ENCODE measurements at places on chromosomes 5 and 9.

DNA sequence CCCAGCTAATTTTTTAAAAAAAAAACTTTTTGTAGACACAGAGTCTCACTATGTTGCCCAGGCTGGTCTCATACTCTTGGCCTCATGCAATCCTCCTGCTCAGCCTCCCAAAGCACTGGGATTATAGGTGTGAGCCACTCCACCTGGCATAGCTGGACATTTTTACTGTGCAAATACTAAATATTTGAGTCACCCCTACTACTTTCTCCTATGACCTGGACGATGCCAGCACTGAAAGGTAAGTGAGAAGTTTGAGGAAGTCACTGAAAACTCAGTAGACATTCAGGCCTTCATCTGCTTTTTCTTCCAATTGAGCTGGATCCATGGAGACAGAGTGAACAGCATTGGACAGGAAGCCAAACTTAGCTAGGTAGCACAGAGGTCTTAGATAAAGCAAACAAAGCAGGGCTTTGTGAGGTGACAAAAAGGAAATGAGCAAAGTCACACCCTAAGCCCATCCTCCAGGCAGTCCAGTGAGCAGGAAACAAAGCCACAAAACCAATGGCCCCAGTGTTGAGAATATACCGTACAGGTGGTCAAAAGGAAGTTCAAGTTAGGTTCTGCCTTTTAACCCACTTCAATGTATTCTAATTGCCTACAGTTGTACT is 192.6 kb upstream of the RASA1 start:
- DNase-seq = no peak

DNA sequence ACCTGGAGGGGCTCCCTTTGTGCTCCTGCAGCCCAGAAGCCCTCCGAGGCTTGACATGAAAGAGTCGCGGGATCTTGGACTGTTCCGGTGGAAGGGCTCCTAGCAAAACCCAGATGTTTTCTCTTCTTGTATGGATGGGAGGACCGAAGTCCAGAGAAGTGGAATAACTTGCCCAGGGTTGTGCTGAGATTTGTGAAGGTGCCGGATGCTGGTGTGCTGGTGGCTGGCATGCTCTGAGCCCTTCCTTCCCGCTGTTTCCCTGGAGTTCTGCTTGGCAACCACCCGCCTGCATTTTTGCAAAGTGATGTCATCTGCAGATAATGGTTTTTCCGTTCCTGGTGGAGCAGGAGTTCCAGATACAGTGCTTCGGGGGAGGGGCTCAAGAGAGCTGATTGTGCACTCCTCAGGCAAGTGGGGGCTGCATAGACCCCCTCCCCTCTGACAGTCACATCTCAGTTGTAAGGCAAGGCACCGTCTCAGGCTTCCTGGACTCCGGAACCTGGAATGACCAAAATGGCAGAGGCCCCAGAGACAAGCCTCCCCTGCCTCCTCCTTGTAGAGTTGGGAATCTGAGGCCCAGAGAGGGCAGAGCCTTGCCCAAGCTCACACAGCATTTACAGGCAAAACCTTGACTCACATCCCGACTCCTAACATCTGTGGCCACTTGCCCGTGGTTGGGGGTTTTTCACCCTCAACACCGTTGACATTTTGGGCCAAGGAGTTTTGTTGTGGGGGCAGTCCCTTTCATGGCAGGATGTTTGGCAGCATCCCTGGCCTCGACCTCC is 157.0 kb downstream of the RGS3 start:
- DNase-seq = no peak

DNA sequence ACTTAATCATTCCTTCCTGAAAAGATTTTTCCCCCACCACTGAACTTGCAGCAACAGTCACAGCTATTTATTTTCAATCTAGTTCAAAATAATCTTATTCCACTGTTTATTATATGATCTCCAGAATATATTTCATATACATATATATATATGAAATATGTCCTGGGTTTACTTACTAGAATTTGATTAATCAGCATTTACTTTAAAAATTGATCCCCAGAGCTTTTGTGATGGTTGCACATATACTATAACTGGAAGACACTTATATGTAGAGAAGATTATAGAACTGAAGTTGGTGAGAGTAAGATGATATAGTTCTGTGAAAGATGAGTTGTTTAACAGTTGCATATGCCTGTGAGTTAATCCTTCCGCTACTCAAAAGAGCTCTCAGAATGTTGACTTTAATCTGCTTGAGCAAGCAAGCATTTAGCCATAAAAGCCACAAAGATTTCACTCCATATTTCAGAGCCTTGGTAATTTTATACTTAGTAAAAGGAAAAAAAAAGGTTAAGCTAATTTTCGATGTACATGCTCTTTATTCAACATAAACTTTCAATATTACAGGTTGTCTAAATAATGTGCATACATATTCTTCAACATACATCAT is 399.3 kb upstream of the CDH9 start:
- no peak for DNase-seq

GRCh38 chr5:142572006-142572405 is 113.9 kb downstream of the FGF1 start:
- DNase-seq = no peak

DNA sequence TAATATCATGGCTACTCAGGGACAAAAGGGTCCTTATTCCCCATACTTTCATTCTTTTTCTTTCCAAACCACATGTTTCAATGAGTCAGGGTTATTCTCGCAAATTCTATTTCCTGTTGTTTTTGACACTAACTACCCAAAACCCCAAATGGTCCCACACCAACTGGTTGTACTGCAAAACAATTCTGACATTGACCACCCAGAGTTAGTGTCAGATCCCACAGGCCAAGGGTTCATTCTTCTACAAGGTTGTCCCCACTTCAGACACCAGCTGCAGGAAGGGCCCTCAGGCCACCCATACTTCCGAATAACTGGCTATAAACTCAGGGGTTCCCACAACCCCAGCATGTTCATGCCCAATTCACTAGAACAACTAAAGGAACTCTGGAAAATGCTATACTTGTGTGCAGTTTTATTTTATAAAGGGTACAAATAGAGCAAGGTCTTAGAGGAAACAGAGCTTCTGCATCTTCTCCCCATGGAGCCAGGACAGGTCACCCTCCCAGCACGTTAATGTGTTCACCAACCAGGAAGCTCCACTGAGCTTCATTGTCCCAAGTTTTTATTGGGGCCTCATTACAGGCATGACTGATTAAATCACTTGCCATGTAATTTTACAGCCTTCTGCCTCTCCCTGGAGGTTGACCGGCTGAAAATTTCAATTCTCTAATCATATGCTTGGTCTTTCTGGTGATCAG is 334.8 kb downstream of the DRD1 start:
- no peak for DNase-seq

- no peak for DNase-seq
Measured at GRCh38 chr5:95746722-95747679, 15.9 kb downstream of the RHOBTB3 start.

- peak; percentile 14 for DNase-seq
Measured at GRCh38 chr9:101457003-101457402, 21.4 kb upstream of the ALDOB start.

DNA sequence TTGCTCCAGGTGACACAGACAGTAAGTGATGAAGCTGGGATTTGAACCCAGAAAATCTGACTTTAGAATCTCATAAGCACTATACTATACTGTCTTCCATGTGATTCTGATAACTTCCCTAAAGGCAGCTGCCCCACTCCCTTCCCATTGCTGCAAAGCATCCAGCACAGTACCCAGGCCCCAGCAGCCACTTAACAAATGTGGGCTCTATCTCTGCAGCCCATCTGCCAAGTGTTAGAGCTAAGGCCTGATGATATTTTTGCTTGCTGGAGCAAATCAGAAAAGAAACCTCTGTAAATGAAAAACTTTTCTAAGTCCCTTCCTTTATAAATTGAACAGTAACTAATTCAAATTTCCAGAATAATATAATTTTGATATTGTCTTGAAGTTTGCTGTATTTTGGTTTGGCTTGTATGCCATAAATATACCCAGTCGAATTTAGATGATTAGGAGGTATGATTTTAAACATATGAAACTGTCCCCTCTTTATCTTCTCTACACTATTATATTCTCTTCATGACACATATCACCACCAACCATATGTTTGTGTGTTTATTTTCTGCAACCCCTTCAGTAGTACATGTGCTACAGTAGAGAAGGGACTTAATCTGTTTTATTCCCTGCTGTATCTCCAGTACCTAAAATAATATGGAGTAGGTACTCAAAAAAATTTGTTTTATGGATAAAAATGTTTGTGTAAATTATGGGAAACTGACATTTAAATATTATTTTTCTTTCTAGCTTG is 63.8 kb downstream of the SMIM15 start:
- DNase-seq = peak; percentile 15

- no peak for DNase-seq
Measured at GRCh38 chr9:121082075-121082474, 7.3 kb downstream of the CNTRL start.

DNA sequence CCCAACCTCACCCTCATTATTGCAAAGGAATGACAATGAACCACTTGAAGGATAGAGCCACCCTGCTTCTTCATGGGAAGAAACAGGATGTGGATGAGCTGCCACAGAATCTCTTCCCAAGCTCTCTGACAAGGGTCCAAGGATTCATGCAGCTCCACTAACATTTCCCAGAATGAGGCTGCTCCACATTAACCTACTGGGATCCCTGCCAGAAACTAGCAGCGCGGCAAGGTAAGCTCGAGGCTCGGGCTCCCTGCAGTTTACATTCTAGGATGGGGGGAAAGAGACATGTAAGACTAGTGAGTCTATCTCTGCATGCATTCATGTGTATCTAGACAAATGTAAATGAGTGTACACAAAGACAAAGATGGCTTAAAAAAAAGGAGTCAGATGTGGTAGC is 12.1 kb downstream of the DCAF12 start:
- DNase-seq = no peak

DNA sequence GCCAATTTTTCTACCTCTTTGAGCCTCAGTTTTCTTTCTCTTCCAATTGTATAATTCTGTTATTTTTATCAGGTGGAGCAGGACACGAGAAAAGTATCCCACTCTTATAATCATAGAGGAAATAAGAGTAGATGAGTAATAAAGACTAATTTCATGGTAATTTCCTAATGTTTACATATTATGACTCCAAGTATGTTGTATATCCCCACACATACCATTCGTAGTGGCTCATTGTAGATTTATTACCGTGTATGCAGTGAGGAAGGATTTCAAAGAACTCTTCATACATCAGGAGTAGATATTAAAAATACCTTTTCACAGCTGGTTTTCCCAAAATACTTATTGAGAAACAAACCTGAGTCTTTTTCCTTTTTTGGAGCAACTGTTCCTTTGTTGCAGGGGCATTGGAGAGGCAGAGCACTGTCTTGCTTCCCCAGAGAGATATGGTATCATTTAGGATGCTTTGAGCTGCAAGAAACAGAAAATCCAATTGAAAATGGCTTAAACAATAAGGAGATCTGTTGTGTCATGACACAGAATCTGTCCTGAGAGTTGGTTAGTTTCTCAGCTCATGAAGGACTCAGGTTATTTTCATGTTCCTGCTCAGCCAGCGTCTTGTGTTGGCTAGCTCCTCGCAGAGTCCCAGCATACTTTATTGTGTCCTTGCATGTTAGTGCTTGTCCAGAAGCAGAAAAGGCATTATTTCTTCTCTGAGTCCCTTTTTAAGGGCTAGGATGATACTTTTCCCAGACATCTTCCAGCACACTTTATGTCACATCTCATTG is 291.2 kb downstream of the ARHGAP26 start:
- peak; percentile 46 for DNase-seq

DNA sequence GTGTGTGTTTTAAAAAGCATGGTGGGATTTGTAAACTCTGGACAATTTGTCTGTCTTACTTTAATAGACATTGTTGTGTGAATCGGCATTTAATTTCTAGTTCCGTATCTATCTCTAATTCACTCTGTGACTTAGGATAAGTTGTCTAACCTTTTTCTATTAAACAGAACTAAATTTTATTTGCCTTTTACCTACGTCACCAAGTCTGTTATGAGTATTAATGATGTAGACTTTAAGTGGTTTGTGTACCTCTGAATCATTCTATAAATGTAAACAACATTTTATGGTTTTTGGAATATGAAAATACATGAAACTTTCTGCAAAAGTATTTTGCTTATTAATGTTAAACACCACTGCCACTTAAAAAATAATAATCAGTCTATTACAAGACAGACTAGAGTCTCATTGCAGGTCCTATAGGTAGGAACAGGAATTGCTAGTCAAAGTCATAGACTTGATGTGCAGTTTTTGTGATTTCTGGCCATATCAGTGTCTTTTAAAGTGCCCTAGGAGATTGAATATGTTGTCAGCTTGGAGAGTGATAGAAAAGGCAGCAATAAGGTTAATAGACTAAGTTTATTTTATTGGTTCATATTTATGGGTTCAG is 5.6 kb downstream of the RBM27 start:
- no peak for DNase-seq

DNA sequence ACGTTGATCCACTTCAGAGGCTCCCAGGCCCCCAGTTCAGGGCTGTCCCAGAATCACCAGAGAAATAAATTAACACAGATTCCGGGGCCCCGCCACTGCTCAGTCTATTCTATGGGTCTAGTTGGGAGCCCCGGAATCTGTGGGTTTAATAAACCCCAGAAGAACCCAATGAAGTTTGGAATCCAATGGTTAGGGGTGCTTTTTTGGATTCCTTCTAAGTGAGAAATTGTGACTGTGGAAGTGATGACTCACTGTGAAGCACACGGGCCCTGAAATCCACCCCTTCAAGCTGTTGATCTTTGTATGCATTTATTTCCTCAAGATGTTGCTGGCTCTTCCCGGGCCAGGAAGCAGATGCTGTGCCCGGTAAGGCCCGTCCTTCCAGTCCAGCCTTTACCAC is 57.3 kb upstream of the SLC28A3 start:
- no peak for DNase-seq

GRCh38 chr9:124496463-124496862 is 10.7 kb downstream of the NR5A1 start:
- no peak for DNase-seq

DNA sequence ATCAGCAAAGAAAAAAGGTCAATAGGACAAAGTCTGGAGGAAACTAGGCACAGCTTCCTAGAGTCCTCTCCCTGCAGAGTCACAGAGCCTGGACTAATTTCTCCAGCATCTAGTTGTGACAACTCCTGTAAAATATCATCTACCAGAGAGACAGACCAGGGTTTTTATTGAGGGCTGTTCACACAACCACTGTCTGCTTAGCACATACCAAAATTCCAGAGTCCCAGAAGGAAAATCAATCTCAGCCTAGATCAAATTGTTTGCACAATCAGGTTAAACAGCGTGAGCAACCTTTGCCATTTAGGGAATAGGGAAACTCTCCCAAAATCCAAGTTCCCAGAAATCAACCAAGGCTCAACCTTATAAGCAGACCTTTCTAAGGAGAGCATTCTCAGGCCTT is 190.3 kb downstream of the SYK start:
- no peak for DNase-seq

DNA sequence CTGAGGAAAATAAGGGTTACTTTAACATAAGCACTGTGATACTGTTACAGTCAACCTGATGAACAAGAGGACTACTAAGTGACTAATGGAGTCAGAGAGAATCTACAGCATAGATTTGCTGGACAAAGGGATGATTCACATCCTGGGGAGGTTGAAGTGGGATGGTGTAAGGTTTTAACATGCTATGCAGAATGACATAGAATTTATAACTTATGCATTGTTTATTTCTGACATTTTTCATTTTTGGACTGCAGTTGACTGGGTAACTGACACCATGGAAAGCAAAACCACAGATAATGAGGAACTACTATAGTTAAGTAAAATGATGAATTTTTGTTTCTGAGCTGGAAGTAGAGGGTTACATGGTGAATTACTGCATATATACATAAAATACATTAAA is 389.2 kb downstream of the MAT2B start:
- DNase-seq = no peak

Measured in NCI-H82 (cell line).